Panc1 (cell line): ENCODE measurements at places on chromosomes 12 and 14. TPM values are rescaled to one million over a fixed set of nuclear protein-coding genes. Genes with fewer than 3 reads are reported as not detected.

The BBS10 gene
- total RNA-seq: 7.8 TPM

The PLEKHG7 gene
- not detected for total RNA-seq

GRCh38 chr14:103448097-103448496, 62.9 kb downstream of the MARK3 start:
- no peak for DNase-seq

The AKAP3 gene
- total RNA-seq: 0.26 TPM

DNA sequence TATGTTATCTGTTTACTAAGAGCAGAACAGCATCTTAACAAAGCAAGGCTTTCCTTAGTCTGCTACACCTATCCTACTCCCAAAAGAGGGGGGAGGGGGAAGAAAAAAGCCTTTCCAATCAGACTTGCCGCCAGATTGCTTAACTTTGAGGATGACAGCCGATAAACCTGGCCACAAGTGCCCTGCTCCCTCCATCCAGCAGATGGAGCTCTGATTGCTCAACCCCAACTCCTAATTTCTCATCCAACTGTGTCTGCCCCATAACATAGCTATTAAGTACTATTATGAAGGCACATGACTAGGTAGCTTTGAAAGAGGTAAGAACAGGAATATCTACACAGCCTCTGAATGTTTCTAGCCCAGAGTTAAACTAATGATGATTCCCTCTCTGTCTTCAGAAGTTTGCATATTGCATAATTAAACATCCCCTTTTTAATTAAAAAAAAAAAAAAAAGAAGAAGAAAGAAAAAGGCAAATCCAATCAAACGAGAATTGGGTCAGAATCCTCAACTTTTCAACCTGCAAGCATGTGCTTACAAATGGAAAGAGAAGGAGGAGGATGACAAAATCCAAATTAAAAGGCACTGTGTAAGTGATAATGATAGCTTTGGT, 247.4 kb downstream of the GALC start:
- peak; percentile 38 for DNase-seq

The RNASE7 gene
- total RNA-seq: not detected

DNA sequence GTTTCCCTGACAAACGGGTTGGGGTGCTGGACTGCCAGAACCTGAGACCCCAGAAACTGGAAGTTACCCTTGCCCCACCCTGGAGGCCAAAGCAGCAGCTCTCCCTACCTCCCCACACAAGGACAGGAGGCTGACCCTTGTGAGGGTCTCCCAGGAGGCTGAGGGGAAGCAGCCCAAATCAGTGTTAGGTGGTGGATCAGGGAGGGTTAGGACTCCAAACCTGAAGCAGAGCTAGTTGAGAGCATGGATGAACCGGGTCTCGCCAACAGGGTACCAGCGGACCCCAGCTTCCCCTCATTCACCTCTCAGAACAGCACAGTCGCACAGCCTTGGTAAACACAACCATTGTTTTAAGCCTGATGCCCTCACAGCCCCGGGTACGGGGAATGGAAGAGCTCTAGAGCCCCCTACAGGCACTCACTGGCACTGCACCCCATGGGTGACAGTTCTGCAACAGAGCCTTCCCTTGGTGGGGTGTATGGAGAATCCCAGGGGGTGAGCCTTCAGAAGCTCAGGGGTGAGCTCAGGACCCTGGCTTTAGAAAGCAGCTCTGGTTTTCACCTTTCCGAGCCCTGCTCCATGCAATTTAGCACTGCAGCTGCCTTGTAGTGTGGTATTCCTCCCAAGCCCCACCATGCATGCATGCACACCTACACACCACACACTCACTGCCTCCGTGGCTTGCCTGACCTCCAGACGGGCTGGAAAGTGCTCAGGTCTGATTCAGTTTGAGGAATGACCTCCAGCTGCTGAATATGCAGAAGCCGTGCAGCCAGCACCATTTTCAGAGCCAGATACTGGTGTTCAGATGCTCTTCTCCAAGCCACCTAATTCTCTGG, 11.2 kb downstream of the ESRRB start:
- peak; percentile 52 for DNase-seq

The DDN gene
- total RNA-seq: 0.51 TPM

The ORMDL2 gene
- total RNA-seq: 59.6 TPM

The BLTP3B gene
- 32.2 TPM for total RNA-seq

The RBMS2 gene
- total RNA-seq: 18.2 TPM
